Left lobe of liver (tissue), 2 donors: ENCODE measurements at places on chromosomes 5 and 9. TPM values are rescaled to one million over a fixed set of nuclear protein-coding genes. Genes with fewer than 3 reads are reported as not detected.

- DNase-seq, result peak; percentile 96
Observed at GRCh38 chr5:172886974-172887501, 53.0 kb downstream of the ERGIC1 start.

DNA sequence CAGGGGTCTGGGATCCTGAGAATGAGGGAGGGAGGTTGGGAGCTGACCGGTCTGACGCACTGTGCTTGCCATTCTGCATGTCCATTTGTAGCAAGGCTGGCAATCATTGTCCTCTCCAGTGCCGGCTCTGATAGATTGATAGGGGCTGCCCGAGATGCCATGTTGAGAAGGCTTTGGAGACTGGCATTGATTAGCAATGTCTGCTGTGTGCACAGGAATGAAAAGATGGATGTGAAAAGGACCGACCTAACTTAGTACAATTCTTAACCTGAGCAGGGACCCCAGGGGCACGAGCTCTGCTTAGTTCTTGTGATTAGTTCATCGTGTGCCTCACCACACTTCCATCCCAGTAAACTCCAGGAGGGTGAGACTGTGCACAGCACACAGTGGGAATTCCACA, 17.0 kb downstream of the NEK6 start:
- no peak for DNase-seq

DNA sequence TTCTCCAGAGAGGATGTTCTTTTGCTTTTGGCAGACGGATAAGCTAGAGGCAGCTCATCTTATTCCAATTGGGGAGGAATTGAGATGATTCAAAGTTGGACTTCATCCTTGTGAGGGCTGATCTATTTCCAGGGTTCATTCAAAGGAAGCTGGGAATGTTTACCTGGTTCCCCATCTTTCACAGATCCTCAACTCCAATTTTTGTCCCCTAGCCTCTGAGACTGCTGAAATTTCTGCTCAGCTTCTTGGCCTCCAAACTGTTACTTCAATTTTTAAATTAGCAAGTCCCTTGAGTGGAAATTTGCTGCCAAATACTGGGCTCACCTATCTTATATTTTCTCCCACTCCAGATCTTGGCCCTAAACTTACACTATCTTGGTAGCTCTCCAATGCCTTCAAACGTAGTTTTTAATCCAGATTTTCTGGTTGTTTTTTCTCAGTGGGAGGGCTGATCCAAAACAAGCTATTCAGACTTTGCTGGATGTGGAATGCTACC, 93.9 kb upstream of the NEK6 start:
- DNase-seq, result no peak

DNA sequence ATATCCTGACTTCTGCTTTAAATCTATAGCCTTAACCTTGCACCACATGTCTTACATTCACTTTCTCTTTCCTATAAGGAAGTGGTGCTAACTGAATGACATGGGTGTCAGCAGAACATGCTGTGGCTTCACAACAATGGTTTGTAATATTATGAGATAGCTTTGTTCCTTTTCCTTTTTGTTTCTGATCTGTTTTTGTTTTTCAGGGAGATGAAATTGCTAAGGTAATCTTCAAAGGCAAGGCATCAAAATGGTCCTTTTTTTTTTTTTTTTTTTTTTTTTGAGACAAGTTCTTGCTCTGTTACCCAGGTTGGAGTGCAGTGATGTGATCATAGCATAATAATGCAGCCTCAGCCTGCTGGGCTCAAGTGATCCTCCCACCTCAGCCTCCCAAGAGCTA, 53.6 kb upstream of the RANBP6 start:
- no peak for DNase-seq

GRCh38 chr5:173851595-173852243, 36.4 kb upstream of the CPEB4 start:
- no peak for DNase-seq

GRCh38 chr5:141496038-141496437, 7.2 kb downstream of the PCDHGC5 start:
- no peak for DNase-seq

- no peak for DNase-seq
Observed at GRCh38 chr5:72584466-72584865, 77.3 kb upstream of the ZNF366 start.

DNA sequence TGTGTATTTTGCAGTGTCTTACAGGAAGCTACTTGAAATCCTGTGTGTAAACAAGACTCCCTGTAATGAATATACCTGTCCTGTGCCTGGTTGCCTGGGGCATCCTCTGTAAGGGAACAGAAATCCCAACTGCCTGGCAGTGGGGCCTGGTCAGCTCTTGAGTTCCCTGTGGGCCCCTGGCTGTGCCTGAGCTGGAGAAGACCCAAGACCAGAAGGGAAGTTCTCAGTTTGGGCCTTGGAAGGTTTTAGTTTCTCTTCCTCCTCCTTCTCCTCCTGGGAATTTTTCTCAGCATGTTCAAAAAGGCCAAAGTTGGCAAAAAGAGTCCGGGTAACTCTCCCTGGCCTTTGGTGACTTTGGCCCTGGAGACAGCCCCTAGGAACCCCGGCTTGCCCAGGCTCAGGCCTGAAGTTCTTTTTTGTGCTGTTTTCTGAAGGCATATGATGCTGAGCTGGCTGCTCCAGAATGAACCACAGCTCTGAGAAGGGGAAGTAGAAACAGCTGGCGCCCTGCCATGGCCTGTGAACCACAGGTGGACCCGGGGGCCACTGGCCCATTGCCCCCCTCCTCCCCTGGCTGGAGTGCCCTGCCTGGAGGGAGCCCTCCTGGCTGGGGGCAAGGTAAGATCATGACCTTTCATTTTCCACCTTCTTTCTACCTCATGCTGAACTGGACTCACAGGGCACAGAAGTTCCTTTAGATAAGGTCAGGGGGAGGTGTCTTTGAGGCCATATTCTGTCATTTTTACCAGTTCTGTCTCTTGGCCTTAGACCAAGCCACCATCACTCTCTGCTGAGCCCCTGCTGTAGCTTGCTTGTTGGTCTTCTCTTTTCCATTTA, 5.8 kb downstream of the TMEM268 start:
- DNase-seq, result peak; percentile 57

GRCh38 chr9:135664801-135665794, 2.0 kb downstream of the LCN9 start:
- DNase-seq, result no peak

- DNase-seq, result no peak
Observed at GRCh38 chr9:98866435-98867102, 59.1 kb downstream of the GALNT12 start.

ZDHHC11 gene
- 19.1 TPM for total RNA-seq

LCN12 gene
- 30.3 TPM for total RNA-seq

GABRA6 gene
- total RNA-seq, result not detected

SOX30 gene
- not detected for total RNA-seq
